ENCODE measurements at places on chromosomes 6 and 20. TPM values are rescaled to one million over a fixed set of nuclear protein-coding genes. Genes with fewer than 3 reads are reported as not detected.

Gene RAB32
- total RNA-seq: 5.2 TPM

Gene PROCR
- total RNA-seq: 21.1 TPM

Gene SLC32A1
- total RNA-seq: not detected

Gene LGSN
- not detected for total RNA-seq

Gene CRISP2
- not detected for total RNA-seq

Gene ISM1
- total RNA-seq: 0.99 TPM

Gene TNF
- total RNA-seq: 0.33 TPM

Gene CRISP3
- total RNA-seq: not detected

Gene NKAIN4
- total RNA-seq: not detected

DNA sequence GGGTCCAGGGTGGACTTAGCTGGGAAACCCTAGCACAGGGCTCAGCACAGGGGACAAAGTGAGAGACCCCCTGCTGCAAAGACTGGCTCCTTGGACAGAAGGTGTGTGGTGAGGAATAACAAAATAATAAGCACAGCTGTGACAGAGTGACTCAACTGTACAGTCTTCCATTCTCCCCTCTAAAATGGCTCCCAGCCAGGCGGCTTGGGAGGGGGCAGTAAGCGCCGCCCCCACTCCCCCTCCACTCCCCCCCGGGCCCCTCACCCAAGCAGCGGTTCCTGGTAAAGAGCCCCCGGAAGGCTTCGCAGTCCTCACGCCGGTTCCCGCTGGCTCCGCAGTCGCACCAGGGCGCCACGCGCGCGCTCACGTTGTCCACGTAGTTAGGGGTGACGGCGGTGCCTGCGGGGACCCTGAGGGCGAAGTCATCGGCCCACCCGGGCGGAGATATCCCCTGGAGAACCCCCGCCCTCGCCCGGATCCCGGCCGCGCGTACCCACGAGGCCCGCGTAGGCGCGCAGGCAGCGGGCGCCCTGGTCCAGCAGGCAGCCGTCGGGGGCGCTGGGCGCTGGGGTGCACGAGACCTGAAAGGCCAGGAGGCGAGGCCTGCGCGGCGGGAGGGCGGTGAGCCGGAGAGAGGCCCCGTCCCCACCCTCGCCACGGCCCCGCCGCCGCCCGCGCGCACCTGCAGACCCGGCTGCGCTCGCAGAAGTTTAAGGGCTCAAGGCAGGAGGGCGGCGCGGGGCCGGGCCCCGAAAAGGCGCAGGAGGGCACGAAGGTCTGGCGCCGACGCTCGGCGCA, 2.7 kb downstream of the GFRA4 start:
- no peaks in the 10 kb centered on the region for H3K36me3 ChIP-seq
- H3K4me3 ChIP-seq: no peak overlapping the region
- peaks cover 43% of the 10 kb centered on the region for H3K27me3 ChIP-seq
- H3K27ac ChIP-seq: no peak overlapping the region
- no peak for DNase-seq

DNA sequence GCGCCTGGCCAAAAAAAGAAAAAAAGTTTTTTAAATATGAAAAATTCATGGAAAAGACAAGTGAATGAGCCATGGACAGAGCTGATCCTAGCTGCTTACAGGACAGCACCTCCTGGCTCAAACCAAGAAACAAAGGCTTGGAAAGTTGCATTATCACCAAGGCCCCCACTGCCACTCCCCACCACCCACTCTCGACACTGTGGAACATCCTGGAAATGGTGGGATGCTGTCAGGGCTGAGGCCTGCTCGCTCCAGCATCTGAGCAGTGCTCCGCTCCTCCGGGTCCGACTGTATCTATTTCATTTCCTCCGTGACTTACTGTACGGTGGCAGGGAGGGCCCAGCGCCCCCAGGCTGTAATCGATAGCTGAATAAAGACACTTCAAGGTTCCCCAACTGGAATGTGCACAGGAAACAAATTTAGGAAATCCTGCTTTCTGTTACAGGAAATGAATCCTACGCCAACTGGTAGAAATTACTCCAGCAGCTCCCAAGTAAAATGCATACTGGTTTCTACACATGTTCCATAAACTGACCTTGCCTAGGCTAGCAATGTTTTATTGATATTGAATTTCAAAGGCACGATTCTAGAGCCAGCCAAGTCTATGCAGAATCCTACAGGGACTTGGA, 109.5 kb upstream of the NFATC2 start:
- no peak for DNase-seq
- no peak overlapping the region for H3K4me3 ChIP-seq
- peaks cover 6% of the 10 kb centered on the region for H3K36me3 ChIP-seq
- H3K27me3 ChIP-seq: no peaks in the 10 kb centered on the region

DNA sequence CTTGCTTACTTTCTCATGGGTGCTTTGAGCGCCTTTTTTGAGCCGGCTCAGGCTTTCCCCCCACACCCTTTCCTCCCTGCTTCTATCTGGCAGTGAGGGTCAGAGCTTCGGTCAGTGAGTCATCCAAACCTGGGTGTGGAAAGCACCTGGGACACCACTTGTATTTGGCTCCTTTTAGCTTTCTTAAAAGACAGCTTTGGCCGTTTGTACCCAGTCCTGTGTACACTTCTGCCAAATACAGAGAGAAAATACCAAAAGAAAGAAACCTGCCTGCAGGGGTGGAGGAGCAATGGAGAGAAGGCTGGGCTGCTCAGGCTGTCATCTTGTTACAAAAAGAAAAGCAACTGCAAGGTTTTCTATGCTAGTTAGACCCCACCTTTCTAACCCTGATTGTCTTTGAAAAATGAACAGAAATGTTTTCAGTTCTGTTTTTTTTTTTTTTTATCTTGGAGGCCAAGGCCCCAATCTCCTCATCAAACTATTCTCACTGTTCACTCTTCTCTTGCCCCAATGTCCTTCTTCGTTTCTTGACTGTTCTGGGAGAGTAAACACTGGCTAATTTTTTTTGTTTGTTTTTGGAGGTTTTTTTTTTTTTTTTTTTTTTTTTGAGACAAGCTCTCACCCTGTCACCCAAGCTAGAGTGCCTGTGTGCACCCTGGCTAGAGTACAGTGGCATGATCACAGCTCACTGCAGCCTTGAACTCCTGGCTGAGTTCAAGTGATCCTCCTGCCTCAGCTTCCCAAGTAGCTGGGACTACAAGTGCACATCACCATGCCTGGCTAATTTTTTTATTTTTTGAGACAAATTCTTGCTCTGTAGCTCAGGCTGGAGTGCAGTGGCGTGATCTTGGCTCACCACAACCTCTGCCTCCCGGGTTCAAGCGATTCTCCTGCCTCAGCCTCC, 76.4 kb downstream of the SSR1 start:
- peaks cover 81% of the 10 kb centered on the region for H3K36me3 ChIP-seq
- H3K27me3 ChIP-seq: no peaks in the 10 kb centered on the region
- no peak overlapping the region for H3K27ac ChIP-seq
- H3K4me3 ChIP-seq: no peak overlapping the region
- DNase-seq: no peak
- peaks cover 55% of the 10 kb centered on the region for H3K4me1 ChIP-seq

DNA sequence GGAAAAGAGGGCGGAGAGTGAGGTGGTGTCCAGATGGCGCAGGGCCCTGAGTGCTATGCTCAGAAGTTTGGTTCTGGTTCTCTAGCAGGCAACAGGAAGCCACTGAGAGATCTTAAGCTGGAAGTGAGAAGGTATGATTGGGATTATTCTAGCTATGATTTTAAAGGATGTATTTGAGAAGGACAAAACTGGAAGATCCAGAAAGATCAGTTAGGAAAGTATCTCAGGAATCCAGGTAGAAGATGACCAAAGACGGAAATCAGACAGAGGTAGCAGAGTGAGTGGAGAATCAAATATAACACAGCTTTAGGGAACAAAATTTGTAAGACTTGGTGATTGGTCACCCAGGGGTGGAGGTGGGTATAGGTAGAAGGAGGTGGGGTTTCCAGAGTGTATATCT, 5.8 kb downstream of the SYNE1 start:
- no peak overlapping the region for H3K27ac ChIP-seq
- no peaks in the 10 kb centered on the region for H3K36me3 ChIP-seq
- no peak overlapping the region for H3K4me3 ChIP-seq
- no peaks in the 10 kb centered on the region for H3K27me3 ChIP-seq
- peaks cover 13% of the 10 kb centered on the region for H3K4me1 ChIP-seq
- DNase-seq: no peak

DNA sequence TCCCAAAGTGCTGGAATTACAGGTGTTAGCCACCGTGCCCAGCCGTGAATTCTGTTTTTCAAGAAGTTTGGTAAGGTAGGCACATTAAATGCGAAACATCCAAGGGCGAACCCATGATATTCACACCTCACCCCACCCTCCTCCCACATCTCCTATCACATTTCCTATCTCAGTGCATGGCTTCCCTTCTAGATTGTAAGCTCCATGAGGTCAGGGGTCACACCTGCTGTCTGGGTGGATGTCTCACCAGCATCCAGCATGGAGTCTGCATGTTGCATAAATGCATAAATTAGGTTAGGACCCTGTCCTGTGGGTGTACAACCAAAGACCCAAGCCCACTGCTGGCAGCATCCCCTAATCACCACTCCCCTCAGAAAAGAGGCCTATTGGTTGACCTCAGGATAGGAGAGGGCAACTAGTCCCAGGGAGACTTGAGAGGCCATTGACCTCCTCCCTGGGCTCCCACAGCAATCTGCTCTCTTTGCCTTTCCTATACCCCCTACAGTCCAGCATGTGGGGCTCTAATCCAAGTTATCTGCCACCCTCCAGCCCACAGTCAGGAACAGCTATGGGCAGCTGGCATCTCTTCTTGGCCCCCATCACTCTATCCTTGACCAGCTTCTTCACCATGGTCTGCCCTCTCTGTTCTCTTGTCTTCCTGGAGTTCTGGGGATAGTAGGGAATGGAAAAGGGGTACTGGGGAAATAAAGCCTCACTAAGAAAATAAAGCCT, 4.2 kb downstream of the PRRT1 start:
- DNase-seq: no peak
- peaks cover 57% of the 10 kb centered on the region for H3K27me3 ChIP-seq
- H3K36me3 ChIP-seq: no peaks in the 10 kb centered on the region
- H3K4me3 ChIP-seq: no peak overlapping the region
- H3K27ac ChIP-seq: no peak overlapping the region

- no peak overlapping the region for H3K4me3 ChIP-seq
- H3K27me3 ChIP-seq: no peaks in the 10 kb centered on the region
- no peak overlapping the region for H3K27ac ChIP-seq
- H3K36me3 ChIP-seq: no peaks in the 10 kb centered on the region
These were observed 16.2 kb downstream of the FRS3 start for GRCh38 chr6:41763470-41763869.

DNA sequence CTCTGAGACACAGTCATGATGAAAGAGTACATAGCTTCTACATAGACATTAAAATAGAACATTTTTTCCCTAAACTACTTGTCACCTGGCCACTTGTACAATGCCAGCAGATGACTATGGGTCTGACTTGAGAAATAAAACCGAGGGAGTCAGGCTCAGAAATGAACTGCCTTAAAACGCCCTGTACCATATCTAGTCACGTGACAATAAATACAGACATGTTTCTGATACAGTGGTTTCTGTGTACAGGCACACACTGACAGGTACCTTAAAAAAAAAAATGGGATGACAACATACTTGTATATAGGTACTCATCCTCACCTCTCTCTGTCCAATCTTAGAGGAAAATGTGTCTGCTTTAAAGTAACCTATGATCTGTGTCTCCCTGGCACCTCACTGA, 144.1 kb downstream of the SH3BGRL2 start:
- H3K4me1 ChIP-seq: no peaks in the 10 kb centered on the region
- DNase-seq: no peak
- H3K36me3 ChIP-seq: no peaks in the 10 kb centered on the region
- H3K27me3 ChIP-seq: no peaks in the 10 kb centered on the region
- H3K4me3 ChIP-seq: no peak overlapping the region

GRCh38 chr6:133247581-133247980, 6.4 kb downstream of the EYA4 start:
- no peak overlapping the region for H3K27ac ChIP-seq
- peaks cover 43% of the 10 kb centered on the region for H3K27me3 ChIP-seq
- DNase-seq: no peak
- no peaks in the 10 kb centered on the region for H3K4me1 ChIP-seq

DNA sequence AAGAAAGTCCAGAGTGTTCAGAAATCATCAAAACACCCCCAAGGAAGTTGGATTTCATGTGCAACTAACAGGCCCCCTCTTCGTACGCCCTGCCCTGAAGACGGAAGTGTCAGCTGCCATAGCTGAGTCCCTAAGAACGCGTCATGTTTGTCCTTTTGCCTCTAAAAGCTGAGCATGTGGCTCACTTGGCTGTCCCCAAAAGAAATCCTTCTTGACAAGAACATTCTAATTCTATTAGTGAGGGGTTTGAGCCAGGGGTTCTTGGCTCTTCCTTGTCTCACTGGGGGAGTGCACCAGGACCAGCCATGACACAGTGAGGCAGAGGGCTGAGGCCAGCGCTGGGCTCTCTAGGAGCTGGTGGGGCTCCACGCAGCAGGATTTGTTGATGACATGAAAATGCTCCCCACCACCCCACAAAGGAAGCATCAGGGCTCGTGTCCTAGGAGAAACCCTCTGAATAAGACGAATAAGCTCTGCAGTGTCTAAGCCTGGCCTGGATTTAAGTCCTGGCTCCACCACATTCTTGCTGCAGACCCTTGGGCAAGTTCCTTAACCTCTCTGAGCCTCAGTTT, 20.0 kb upstream of the SPO11 start:
- no peak overlapping the region for H3K27ac ChIP-seq
- no peaks in the 10 kb centered on the region for H3K36me3 ChIP-seq
- H3K4me3 ChIP-seq: no peak overlapping the region
- DNase-seq: no peak
- H3K27me3 ChIP-seq: peaks cover 26% of the 10 kb centered on the region

GRCh38 chr20:40160097-40160550, 528.9 kb downstream of the MAFB start:
- no peaks in the 10 kb centered on the region for H3K36me3 ChIP-seq
- no peaks in the 10 kb centered on the region for H3K4me1 ChIP-seq
- no peak overlapping the region for H3K27ac ChIP-seq
- no peak overlapping the region for H3K4me3 ChIP-seq
- H3K27me3 ChIP-seq: no peaks in the 10 kb centered on the region

- no peaks in the 10 kb centered on the region for H3K36me3 ChIP-seq
- H3K27me3 ChIP-seq: peaks cover 12% of the 10 kb centered on the region
- H3K4me1 ChIP-seq: peaks cover 4% of the 10 kb centered on the region
- no peak overlapping the region for H3K4me3 ChIP-seq
- no peak overlapping the region for H3K27ac ChIP-seq
These were observed 202.1 kb downstream of the ANKRD60 start for GRCh38 chr20:58026361-58026760.

DNA sequence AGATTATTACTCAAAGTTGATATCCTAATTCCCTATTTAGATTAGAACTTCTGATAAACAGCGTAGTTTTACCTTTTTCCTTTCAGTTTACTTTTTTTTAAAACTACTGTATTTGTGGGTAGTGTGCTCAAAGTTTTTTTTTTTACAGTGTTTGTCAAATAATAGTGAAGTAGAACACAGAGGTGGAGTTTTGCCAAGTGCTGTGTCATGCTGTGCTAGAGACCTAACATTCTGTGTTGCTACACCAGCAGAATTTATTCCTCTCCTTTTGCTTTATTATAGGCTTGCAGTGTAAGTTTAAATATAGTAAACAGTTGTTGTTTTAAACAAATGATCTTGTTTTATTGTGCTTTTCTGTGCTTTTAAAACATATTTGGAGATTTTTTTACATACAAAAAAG, 125.4 kb downstream of the HIVEP1 start:
- no peak overlapping the region for H3K4me3 ChIP-seq
- no peak overlapping the region for H3K27ac ChIP-seq
- peaks cover 41% of the 10 kb centered on the region for H3K36me3 ChIP-seq
- H3K4me1 ChIP-seq: peaks cover 12% of the 10 kb centered on the region

- H3K27me3 ChIP-seq: peaks cover 77% of the 10 kb centered on the region
- H3K4me1 ChIP-seq: no peaks in the 10 kb centered on the region
- no peak for DNase-seq
- H3K36me3 ChIP-seq: no peaks in the 10 kb centered on the region
- H3K27ac ChIP-seq: no peak overlapping the region
- H3K4me3 ChIP-seq: no peak overlapping the region
These were observed 83.3 kb upstream of the BHLHE23 start for GRCh38 chr20:63090052-63090451.
